AG04449 (cell line): ENCODE measurements at places on chromosomes 7 and 10.

DNA sequence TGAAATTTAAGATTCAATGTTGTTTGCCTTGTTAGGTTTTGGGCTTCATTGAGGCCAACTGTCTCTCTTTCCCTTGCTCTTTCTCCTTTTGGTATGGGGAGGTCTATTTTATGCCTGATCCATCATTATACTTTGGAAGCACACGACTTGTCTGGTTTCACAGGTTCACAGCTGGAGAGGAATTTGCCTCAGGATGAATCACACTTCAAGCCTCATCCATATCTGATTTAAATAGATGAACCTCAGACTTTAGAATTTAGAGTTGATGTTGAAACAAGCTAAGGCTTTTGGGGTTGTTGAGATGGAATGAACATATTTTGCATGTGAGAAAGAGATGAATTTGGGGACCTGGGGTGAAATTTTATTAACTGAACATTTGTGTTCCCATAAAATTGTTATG lies 150.5 kb upstream of the IGFBP3 start:
- no peak for DNase-seq

DNA sequence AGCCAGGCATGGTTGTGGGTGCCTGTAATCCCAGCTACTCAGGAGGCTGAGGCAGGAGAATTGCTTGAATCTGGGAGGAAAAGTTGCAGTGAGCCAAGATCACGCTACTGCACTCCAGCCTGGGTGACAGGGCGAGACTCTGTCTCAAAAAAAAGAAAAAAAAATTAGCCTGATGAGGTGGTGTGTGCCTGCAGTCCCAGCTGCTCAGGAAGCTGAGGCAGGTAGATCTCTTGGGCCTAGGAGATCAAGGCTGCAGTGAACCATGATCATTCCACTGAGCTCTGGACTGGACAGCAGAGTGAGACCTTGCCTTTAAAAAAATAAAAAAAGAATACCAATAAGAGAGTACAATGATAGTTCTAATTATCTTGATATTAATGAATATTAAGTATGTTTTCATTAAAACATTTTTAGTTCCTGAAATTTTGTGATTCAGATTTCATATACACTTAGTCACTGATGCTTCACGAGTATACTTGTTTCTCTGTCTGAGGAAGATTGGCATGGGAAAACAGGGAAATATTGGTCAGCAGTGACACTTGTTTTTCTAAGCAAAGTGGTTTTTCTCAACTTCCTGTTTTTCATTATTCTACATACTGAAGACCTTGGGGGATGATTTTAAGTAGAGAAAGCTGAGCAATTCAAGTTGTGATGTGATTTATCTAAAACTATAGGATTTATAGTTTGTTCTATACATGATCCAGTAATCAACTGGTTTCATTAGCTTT lies 76.8 kb downstream of the ADK start:
- DNase-seq: no peak

DNA sequence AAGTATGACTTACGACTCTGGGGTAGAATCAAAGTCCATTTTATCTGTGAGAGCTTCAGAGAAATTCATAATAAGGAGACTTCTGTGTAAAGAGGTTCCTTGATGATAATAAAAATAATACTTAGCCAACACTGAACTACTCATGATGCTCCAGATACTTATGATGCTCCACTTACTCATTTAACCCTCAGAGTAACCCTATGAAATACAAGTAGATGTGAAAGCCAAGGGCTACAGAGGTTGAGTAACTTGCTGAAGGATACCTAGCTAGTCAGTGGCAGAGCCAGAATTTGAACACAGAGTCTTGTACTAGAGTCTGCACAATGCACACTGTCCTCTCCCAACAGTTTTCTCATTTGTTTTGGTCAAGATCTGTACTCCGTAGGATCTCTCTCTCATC lies 89.5 kb downstream of the HECW1 start:
- no peak for DNase-seq

GRCh38 chr7:23108995-23109394 lies 3.4 kb downstream of the KLHL7 start:
- no peak for DNase-seq

GRCh38 chr7:113831556-113831955 lies 87.3 kb downstream of the PPP1R3A start:
- DNase-seq: peak; percentile 16

DNA sequence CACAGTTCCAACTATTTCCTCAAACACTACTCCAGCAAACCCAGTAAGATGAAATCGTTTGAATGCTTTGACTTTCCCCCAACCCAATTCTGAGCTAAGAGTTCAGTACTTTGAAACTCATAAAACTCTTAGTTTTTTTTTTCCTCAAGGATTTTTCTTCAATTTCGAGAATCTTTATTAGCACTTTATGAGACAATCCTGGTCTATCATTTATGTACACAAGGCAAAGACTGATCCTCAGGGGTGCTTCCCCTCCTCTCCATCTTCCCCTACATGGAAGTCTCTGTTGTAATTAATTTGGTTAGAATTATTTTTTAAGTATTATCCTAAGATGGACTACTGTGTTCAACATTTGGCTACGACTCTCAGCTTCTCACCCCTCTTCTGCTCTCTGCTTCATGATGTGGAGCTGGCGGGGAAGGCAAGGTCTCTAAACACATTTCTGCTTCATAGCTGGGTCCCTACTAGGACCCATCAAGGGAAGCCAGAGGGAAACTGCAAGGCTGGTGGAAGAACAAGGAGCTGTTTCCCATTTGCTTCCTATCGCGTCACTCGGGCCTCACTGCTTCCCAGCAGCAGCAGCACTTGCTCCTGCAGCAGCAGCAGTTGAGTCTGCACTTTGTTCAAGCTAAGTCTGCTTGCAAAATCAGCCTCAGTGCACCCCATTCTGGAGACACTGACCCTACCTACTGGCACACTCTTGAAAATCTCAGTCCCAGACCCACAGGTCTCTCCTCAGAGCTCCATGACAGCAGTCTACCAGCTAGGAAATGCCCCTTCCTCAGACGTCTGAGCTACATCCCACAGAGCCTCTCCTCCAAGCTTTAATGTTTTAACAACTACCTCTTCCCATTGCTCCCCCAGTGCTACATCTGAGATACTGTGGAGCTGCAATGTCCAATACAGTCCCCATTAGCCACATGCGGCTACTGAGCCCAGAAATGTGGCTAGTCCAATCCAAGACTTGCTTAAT lies 90.0 kb downstream of the CHCHD3 start:
- DNase-seq: no peak

- no peak for DNase-seq
Measured at GRCh38 chr10:121154310-121154709, 303.1 kb downstream of the WDR11 start.

GRCh38 chr10:12062754-12063482 lies 5.8 kb upstream of the DHTKD1 start:
- DNase-seq: no peak

GRCh38 chr10:22682237-22683139 lies 31.9 kb downstream of the PIP4K2A start:
- no peak for DNase-seq

GRCh38 chr7:102396710-102397019 lies 502 bp downstream of the PRKRIP1 start:
- no peak for DNase-seq

DNA sequence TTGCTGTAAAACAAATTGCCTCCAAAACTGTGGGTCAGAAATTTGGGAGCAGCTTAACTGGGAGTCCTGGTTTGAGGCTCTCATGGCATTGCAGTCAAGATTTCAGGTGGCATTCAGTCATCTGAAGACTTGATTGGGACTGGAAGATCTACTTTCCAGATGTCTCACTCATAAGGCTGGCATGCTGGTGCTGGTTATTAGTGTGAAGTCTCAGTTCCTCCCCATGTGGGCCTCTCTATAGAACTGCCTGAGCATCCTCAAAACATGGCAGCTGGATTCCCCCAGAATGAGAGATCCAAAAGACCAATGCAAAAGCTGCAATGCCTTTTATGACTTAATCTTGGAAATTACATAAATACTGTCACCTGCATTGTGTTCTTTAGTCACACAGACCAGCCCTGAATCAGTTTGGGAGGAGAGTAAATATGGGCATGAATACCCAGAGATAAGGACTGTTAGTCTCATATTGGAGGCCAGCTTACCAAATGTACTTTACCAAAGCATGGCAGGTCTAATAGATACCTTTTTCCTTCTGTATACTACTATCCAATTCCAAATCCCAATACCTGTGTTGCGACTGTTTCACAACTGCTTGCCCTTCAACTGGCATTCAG lies 6.5 kb upstream of the HERPUD2 start:
- no peak for DNase-seq

DNA sequence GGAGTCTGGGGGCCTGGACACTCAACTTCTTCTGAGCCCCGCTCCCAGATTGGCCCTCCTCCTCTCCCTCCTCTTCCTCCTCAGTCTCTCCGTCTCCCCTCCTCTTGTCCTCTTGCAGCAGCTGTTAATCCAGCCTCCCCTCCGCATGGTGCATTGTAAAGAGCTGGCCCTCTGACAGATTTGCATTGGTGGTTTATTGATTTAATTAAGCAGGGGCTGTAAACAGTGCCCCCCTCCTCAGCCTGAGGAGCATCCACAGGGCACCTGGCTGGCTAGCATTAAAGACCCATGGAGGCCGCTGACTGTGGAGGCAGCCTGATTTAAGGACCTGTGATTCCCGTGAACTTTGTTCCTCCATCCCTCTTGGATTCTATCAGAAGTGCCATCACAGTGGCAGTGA lies 28.9 kb upstream of the PCBD1 start:
- no peak for DNase-seq

DNA sequence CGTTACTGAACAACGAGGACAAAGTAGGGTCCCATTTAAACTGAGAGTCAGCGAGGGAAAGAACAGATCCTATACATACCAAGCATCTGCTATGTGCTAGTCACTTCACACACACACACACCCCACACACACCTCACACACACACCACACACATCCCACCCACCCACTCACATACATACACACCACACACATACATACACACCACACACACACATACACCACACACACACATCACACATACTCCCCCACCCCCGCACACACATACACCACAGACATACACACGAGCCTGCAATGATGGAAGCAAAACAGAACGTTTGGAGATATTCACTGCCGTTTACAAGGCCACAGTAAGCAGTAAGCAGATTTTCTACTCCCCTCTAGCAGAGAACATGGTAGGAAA lies 607 bp upstream of the GRB10 start:
- no peak for DNase-seq

DNA sequence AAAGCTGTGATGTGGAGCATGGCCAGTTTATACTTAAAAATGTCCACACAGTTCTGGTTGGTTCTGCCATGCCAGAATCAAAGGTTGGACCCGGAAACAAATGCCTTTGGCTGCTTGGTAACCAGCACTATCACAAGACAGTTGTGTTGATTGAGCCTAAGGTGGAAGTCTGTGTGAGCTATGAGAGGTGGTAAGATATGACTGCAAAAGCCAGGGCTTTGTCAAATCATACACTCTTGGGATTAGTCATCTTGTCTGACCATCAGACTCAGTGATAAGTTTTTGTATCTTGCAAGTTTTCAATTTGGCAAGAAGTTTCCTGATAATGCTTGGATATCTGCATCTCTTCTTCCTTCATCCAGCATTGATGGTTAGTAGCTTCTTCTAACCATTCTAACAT lies 35.5 kb downstream of the GPR141 start:
- DNase-seq: no peak

- DNase-seq: no peak
Measured at GRCh38 chr10:114323023-114323422, 81.3 kb downstream of the AFAP1L2 start.

DNA sequence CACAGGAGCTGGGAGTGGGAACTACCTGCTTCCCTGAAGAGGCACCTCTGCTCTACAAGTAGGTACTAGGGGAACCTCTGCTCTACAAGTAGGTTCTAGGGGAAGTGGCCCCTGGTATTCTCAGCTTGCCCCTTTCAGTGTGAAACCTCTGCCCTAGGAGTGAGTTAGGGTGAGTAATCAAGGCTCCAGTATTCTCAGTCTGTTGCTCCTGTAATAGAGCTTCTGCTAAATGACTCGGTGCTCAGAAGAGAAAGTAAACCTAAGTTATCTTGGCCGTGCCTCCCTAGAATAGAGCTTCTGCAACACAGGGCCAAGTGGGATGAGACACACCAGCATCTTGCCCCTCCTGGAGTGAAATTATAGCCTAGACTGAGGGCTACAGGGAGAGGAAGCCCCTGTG lies 13.4 kb upstream of the RASSF4 start:
- no peak for DNase-seq

DNA sequence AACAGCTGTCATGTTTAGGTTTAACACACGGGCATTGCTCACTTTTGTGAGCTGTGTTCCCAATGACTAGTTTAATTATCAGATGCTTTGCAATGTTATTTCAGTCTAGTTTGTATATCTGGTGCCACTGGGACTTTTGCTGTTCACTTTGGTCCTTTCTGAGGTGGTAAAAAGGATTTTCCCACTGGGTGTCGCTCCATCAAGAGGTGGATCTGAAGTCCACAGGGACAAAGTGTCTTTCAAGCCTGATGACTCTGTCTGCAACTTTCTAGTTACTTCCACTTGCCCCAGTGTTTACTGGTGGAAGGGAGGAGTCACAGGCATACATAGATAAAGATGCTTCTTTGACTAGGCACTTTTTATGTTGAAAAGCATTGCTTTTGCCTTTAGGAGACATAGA lies 242.2 kb downstream of the HGF start:
- DNase-seq: no peak

DNA sequence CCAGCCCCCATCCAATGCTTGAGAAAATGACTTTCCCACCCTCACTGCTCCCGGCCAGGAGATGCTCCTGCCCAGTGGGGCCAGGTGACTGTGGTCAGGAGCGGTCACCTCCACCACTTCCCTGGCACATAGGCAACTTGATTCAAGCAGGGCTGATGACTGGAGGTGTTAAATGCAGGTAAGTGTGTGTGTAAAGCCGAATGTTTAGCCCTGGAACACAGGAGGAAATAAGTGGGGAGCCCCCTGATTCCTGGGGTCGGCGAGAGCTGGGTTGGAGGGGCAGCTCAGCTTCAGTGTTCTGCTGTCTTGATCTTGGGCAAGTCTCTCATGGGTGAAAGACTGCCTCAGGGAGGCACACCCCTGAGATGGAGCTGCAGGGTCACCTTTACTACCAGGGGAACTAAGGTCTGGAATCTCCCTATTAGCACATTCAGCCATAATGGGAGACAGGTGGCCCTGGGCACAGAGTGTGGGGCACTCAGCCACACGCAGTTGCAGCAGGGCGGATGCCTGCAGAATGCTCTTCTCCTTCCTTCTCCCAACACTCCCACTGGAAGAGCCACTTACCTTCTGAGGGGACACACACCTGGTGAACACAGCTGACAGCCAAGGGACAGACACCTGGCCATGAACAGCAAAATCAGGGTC lies 124.1 kb downstream of the PTPN20 start:
- no peak for DNase-seq

GRCh38 chr10:33676606-33677339 lies 342.3 kb upstream of the NRP1 start:
- DNase-seq: no peak

- no peak for DNase-seq
Measured at GRCh38 chr7:121126801-121127534, 138.5 kb downstream of the CPED1 start.

DNA sequence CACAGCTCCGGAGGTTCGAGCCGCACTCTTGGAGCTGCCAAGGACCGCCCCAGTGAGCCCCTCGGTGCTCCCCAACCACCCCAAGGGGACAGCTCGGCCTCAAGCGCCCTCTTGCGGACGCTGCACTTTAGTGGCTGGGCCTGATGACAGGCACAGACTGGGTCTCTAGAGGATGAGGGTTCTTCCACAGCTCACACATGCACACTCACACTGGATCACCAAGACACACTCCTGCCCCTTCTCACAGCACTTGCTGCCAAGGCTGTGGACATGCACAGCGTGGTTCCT lies 2.1 kb downstream of the RET start:
- DNase-seq: no peak
